ENCODE measurements at places on chromosomes 6 and 20.

GRCh38 chr6:42720739-42721138 is 1.7 kb downstream of the PRPH2 start:
- no peak for DNase-seq

GRCh38 chr20:43923917-43924316 is 9.3 kb downstream of the TOX2 start:
- no peak for DNase-seq

DNA sequence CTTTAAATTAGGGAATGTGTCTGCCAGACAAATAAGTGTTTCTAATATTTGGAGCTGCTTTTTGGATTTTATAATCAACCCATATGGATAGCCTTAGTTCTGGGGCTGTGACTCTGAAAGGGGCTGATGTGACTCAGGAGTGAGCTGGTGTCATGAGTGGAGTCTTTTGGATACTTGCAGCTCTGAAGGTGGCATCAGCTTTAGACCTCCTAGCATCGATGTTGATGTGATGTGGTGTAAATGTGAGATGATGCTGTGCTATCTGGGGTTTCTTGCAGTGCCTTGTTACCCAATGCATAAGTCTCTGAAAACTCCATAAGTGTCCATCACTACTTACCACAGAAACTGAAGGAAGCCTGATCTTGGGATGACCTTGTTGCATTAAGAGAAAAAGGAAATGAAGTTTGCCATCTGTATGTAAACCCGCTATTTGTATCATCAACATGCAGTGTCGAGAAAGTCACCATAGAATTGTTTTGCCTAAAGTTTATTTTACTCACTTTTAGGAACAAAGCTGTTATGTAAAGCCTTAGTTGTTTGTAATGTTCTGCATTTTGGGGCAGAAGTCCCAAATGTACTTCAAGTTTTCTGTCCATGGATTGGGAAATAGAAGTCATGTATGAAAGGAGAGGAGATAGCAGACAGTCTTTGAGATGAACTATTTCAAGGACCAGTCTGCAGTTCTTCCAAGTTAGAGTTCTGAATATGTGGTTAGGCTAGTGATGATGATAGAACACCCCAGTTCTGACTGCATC is 8.0 kb downstream of the FOXO3 start:
- DNase-seq, result no peak

DNA sequence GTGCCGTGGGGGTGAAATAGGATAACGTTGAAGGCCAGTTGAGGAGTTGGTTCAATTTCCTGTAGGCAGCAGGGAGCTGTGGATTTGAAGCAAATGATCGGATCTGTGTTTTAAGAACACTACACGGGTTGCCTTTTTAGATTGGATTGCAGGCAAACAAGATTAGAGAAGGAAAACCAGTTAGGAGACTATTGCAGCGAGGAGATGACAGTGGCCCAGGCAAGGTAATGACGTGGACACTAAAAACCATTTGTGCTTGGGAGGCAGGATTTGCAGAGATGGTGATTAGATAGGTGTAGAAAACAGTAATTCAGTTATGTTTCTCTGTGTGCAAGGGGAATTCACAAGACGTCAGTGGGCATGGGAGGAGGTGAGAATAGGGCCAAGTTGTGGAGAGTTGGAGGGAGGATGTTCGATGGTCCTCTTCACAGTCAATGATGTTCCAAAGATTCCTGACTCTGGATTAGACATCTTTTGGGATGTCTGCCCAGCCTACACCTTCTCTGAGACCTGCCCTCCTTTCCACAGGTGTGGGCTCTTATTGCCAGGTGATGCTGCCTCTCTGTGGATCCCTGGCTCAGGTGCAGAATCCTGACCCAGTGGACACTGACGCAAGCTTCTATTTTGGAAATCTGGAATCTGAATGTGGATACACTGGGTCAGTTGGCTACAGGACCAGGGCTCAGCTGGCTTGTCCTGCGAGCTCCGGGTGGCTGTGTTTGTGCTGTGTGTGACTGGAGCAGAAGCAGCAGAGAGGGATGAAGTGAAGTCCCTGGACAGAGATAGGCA is 54.2 kb downstream of the TFAP2C start:
- no peak for DNase-seq

DNA sequence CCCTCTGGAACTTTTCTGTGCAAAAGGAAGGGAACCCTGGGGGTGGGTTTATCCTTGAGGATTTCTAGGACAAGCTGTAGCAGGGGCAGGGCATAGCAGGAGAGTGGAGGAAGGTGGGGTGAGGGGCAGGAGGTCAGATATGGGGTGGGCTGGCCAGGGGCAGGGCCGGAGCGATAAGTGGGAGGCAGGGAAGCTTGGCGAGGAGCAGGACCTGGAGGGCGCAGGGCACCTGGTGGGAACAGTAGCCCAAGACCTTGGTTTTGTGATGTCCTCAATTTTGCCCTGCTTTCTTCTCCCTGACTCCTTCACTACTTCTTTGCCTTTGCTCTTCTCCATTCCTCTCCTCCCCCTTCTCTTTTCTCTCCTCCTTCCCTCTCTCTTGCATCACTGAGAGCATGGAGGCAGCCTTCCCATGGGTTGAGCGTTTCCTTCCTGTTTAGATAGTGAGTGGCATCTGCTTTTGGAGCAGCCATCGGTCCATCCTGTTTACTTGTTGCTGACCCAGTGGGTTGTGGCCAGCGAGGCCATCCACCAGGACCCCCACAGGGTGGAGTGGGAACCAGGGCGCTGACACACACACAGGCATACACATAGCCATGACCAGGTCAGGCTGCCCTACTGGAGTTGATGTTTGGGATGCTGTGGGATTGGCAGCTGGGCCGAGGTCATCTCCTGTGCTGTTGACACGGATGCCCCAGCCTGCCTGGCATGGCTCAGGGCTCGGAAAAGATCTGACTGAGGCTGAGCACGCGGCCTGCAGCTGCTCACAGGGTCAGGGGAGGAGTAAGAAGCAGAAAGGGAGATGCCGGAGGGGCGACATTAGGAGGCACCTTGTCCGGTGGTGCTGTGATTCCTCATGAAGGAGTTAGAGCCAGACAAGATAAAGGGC is 121.0 kb upstream of the RNF24 start:
- no peak for DNase-seq

- no peak for DNase-seq
These were observed 39.0 kb upstream of the BEND3 start for GRCh38 chr6:107154131-107154800.

DNA sequence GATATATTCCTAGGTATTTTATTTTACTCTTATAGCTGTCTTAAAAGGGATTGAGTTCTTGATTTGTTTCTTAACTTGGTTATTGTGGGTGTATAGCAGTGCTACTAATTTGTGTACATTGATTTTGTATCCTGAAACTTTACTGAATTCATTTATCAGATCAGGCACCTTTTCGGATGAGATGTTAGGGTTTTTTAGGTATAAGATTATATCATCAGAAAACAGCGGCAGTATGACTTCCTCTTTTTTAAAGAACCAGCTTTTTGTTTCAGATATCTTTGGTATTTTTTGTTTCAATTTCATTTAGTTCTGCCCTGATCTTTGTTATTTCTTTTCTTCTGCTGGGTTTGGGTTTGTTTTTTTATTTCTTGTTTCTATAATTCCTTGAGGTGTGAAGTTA is 382.4 kb upstream of the ADGRB3 start:
- no peak for DNase-seq

GRCh38 chr6:19866985-19867627 is 29.9 kb downstream of the ID4 start:
- DNase-seq, result no peak

- DNase-seq, result no peak
These were observed 587.2 kb downstream of the PRKN start for GRCh38 chr6:162140251-162140852.

DNA sequence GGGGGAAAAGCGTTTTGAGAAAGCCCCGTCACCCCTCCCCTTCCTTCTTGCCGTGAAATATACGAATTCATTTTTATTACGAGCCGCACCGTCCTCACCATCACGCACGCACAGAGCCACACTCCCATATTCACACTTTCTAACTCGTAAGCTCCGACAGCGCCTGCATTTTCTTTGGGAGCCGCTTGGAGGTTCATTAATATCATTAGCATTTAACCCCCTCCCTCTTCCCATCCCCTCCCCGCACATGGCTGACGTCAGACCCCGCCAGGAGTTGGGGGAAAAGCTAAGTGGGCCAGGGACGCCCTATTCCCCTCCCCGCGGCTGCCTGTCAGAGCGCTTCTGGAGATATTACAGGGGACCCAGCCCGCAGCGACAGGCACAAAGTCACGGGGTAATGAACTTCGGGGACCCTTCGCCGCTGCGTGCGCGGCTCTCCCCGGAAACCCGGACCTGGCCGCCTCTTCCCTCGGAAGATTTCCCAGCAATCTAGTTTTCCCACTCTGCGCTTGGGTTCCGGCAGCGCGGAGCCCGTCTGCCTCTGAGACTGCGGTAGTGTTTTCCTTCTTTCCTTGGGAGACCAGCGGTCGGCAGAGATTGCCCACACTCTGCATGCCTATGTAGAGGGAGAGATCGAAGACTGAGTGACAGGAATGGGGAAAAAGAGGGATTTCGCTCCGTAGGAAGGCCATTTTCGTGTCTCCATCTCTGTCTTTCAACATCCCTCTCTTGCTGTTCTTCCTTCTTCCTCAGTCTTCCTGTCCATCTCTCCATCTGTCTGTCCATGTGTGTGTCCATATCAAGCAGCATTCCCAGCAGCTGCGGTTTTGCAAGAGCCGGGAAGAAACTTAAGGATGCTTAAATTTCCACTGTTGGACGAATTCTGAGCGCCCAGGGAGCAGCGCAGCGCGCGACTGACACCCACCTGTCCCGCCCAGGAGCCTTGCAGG is at the start of gene NR2E1:
NR2E1 (plus strand) TSS at position 309 of the 950 bp plus-strand sequence. CDS start 744 bp downstream, outside the sequence.
- no peak for DNase-seq

DNA sequence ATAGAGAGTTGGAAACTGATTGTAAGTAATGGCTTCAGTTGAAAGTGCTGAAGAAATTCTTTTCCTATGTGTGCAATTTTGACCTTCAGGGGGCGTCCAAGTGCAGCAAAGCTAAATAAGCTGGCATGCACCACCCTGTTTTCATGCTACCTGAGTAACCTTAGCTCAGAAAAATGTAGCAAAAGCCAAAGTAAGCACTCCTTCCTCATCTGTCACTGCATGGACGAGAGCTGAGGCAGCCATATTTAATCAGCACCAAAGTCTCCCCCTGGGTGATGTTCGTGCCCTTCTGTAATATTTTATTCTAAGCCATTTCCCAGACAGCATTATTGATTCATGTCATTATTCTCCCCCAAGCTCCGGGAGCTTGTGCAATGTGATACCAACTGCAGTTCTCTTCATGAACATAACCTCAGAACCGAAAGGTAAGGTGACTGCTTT is 123.1 kb downstream of the RPS12 start:
- DNase-seq, result no peak

Data from activated T-helper 1 cell treated with Interleukin-2 at 50 U/mL for 16 hours (primary cell).